ENCODE measurements at places on chromosomes 2 and 18. TPM values are rescaled to one million over a fixed set of nuclear protein-coding genes. Genes with fewer than 3 reads are reported as not detected.

- DNase-seq: no peak
Observed at GRCh38 chr2:173520918-173521317, 166.2 kb downstream of the CDCA7 start.

- no peak for DNase-seq
Observed at GRCh38 chr2:200587007-200587616, 1.3 kb downstream of the AOX1 start.

Gene EIF4E2
- polyA plus RNA-seq: 122 TPM

Gene CAVIN2
- not detected for polyA plus RNA-seq

DNA sequence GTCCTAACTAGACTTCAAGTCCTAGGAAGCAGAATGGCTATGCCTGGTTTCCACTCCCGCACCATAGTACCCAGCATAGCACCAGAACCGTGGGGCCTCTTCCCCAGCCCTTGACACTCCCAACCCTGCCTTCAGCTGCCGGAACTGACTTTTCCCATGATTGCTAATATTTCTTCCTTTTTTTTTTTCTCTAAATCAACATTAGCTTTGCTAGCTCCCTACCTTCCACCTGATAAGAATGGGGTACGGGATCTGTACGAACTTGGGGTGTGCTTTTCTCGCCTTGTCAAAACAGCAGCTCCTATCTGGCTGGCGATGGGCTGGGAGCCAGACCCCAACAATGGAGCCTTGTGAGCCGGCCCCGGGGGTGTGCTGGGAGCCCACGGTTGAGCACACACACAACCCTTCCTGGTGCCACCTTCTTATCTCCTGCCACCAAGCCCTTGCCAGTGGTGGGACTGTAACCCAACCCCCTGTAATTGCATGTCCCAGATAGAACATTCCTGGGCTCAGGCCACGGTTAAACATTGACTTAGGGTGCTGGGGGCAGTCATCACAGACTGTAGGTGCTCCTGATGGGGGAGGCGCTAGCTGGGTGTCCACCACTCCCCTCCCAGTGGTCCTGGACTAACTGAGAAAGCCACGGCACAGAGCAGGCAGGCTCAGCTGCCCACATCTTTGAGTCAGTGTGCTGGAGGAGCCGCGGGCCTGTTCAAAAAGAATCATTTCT, 213.0 kb upstream of the HAAO start:
- no peak for DNase-seq

GRCh38 chr2:122421775-122422174, 666.3 kb downstream of the TSN start:
- DNase-seq: no peak

DNA sequence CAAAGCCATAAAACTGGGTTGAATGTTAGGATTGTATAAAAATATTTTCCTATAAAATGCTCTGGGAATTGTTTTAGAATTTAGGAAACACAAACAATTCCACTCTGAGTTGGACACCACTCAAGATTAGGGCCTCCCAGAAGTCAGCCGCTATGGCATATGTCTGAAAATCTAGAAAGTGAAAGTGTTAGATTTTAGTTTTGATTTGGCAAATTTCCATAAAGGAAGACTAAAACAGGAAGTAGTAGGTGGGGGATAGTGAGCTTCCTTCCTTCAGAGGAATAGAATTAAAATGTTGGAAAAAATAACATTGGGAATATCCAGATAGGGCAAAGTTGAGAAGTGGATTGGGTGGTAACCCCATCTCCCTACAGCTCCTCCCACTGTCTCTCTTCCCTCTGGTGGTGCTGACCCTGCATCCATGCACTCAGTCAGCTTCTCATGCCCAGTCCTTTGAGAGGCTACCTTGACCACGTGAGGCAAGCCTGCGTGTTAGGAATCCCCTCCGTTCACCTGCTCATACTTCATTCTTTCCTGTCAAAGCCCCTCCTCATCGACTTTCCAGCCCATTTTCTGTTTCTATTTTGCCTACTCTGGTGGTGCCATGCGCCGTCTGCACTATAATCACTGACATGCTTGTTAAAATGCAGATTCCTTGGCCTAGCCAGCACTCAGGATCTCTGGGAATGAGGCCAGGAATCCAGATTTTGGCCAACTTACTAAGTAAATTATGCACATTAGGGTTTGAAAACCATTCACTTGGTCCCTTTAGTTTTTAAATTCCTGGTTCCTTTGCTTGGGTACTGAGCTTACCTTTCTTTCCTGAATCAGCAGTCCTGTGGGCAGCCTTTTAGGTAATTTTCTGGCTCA, 83.5 kb downstream of the POLE4 start:
- DNase-seq: no peak

- peak; percentile 21 for DNase-seq
Observed at GRCh38 chr2:10407841-10408648, 40.1 kb downstream of the ODC1 start.

DNA sequence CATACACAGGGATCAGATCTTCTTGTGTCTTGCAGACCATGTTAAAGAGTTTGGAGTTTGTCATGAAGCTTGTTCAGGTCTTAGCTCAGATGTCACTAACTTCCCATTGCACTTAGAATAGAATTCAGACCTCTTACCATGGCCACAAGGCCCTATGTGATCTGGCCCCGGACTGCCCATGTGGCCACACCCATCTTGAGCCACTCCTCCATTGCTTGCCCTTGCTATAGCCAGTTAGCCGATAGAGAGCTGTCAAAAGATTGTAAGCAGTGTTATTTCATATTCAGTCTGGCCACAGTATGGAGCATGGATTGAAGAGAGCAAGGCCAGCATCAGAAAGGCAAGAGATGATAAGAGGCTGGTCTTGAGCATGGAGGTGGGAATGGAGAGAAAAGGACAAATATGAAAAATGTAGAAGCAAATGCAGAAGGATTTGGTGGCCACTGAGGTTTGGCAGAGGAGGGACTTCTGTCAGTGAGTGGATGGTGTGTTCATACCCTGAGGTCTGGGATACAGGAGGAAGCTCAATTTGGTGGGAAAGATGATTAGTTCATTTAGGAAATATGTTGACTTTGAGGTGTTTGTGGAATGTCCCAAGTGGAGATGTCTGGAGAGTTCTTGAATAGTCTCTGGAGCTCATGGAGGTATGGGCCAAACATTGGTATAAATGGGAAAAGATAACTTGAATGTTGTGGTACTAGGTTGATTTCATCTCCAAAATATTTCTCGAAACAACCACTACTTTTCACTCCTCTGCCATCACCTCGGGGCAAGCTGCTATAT, 10.6 kb downstream of the DGUOK start:
- no peak for DNase-seq

DNA sequence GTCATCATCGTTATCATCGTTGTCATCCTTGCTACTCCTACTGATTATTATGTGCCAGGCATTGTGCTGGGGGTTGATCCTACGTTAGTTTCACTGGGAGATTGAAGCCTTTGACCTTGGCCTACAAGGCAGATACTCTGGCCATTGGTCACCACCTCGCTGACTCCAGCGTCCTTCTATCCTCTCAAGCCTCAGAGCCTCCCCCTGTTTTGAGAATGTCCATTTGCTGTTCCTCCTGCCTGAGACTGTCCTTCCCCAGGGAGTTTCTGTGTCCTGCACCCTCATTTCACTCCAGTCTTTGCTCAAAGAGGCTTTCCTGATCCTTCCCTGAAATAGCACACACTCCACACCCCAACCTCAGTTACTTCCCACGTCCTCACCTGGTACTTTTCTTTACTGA, 57.8 kb downstream of the ACAA2 start:
- DNase-seq: no peak

Gene GTF2A1L
- polyA plus RNA-seq: not detected

Gene DYNC1I2
- polyA plus RNA-seq: 29.7 TPM

DNA sequence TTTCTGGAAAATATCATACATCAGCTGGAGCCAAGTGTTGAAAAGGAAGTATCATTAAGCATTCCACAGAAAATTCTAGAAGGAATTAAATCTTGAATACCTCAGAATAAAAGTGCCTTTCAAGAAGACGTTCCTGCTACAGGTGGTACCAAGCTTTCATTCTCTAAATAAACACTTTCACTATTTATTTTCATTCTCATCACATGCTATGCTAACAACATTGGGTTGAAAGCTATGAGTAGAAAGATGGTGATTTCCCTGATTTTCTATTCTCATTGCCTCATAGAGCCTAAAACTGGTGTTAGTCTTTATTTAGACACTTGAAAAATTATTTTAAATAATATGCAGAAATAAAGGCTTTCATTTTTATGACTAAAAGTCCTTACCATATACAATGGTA, 324.7 kb downstream of the LRP1B start:
- DNase-seq: no peak

DNA sequence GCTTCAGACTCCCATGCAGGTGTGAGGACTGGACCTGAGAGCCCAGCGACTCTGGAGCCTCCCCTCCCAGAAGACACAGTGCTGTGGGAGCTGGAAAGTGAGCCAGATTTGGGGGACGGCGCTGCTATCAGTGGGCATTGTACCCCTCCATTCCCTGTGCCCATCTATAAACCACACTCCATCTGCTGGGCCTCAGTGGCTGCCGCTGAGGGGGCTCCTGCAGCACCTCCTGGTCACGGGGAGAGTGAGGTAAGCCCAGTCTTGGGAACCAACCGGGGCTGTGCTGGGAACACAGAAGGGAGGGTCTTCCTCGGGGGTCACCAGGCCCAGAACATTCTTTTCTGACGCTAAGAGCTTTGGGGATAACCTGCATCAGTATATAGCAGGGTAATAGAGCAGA, 9.5 kb downstream of the PSD4 start:
- DNase-seq: no peak

- no peak for DNase-seq
Observed at GRCh38 chr2:125371867-125372266, 1284.1 kb upstream of the GYPC start.

Gene CTNNA2
- polyA plus RNA-seq: not detected

Gene RBKS
- 3.8 TPM for polyA plus RNA-seq

DNA sequence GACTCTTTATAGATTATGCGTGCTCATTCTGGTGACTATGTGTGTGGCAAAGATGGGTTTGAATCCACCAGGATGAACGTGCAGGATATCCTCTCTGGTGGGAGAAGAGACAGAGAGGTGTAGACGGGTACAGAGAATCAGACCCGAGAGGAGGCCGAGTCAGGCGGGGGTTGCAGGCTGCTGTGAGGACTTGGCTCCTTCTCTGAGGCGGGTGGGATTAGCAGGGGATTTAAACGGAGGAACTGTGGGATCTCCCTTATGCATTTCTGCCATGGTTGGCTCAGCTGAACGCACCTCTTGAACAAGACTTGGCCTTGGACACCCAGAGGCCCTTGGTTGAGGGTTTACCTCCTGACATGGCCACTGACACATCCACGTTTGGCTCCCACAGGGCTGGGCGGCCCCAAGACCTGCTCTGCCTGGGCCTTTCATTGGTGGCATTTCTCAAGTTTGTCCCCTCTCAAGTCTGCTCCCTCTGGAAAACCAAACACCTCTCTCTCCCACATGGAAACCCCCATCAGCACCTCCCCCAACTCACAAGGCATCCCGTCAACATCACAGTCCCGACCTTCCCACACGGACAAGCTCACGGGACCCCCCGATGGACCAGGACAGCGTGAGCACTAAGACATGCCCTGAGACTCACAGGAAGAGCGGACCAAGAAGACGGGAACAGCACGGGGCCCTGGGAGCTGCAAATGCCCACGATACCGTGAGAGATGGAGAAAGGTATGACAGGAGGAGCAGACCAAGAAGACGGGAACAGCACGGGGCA, 158.3 kb downstream of the RTP5 start:
- no peak for DNase-seq

DNA sequence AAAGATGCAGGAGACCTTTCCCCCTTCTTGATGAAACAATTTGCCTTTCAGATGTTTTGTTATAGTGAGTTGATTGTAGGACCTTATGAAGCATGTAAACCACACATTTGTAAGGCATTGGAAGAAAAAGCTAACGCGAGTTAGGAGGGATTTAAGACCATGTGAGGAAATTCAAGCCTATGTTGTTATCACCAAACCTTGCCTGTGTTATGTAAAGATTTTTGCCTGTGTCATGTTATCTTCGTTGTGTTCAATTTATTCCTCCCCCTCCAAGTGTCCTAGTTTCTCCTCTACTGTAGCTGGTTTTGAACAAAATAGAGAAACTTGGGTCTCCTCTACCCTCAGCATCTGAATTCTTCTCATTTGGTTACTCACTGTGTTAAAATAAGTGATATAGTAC, 173.0 kb downstream of the NEDD4L start:
- no peak for DNase-seq

DNA sequence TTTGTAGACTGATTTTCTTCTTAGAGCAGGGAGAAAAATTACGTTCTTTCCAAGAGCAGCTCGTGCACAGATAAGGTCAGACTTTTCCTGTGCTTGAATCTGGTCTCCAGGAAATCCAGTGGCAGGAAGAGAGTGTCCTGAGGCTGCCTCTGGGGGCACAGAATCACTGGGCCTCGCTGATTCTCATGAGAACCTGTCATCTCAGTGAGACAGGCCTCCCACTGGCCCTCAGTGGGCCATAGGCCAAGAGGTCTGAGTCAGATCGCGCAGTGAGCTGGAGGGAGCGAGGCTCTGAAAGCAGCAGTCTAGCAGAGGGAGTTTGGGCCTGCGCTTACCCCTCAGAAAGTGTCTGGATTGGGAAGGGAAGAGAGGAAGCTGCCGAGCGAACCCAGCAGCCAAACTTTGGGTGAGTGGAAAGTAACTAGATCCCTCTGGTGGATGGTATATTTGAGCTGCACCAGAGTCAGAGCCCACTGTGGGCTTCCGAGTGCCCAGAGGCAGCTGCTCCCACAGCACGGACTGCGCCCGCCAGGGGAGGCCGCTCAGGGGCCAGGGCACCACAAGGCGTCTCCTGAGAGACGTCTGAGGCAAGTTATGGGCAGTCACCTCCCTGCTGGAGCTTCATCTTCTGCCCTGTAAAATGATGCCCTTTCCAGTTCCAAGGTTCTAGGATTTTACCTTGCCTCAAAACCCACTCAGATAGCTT, 8.2 kb downstream of the GDF7 start:
- no peak for DNase-seq

GRCh38 chr2:120589771-120590608, 145.7 kb upstream of the GLI2 start:
- no peak for DNase-seq

DNA sequence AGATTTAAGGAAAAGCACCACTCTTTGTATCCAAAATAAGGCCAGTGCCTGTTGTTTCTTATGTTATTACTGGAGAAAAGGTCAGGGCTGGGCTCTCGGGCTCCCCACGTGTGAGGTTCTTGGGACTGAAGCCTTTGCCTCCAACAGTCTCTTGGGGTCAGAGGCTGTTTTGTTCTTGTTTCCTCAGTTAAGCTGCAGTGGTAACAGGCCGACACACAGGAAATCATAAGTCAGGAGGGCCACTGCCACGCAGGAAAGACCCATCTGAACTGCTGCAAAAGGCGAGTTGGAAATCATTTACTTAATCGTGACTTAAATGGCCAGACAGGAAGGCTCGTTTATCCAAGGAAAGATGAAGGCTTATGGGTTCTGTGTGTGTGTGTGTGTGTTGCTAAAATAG, 30.3 kb upstream of the IL37 start:
- peak; percentile 44 for DNase-seq

Gene HK2
- 4.9 TPM for polyA plus RNA-seq

- DNase-seq: no peak
Observed at GRCh38 chr2:10169581-10169980, 47.0 kb downstream of the RRM2 start.

GRCh38 chr2:68653538-68653982, 10.2 kb downstream of the PROKR1 start:
- no peak for DNase-seq

- no peak for DNase-seq
Observed at GRCh38 chr2:104521247-104521646, 332.7 kb upstream of the POU3F3 start.

- DNase-seq: peak; percentile 63
Observed at GRCh38 chr2:203993560-203993959, 57.0 kb downstream of the ICOS start.

Gene PSMD14
- polyA plus RNA-seq: 60.3 TPM

Data from CD4-positive, CD25-positive, alpha-beta regulatory T cell (primary cell).